ENCODE measurements at places on chromosomes 1 and 21. TPM values are rescaled to one million over a fixed set of nuclear protein-coding genes. Genes with fewer than 3 reads are reported as not detected.

DNA sequence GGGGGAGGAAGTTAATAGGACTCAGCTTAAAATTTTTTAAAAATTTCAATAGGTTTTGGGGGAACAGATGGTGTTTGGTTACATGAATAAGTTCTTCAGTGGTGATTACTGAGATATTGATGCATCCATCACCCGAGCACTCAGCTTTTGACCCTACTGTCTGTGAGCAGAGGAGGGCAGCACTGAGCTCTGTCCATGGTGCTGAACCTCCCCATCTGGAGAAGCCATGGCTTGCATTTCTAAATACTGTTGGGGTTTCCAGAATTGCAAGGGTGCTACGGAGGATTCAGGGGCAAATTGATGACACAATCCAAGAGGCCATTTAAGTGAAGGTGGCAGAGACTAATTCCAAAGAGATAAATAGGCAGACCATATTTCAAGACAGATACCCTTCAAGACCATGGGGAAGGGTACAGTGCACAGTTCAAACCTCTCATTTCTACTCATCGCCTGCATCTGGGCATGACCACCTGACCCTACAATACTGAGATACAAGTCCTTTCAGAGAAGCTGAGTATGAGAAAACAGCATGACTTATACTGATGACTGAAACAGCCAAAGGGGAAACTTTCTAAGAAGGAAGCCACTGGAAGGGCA is 17.2 kb downstream of the SYT2 start:
- no peaks in the 10 kb centered on the region for H3K36me3 ChIP-seq
- peaks cover 12% of the 10 kb centered on the region for H3K27me3 ChIP-seq
- no peaks in the 10 kb centered on the region for H3K4me1 ChIP-seq
- no peak overlapping the region for H3K4me3 ChIP-seq
- H3K27ac ChIP-seq, result no peak overlapping the region

GRCh38 chr1:23184212-23184934 is 15.7 kb upstream of the LUZP1 start:
- no peaks in the 10 kb centered on the region for H3K27me3 ChIP-seq
- DNase-seq, result peak; percentile 59
- H3K36me3 ChIP-seq, result no peaks in the 10 kb centered on the region
- peaks cover 2% of the 10 kb centered on the region for H3K4me1 ChIP-seq
- H3K27ac ChIP-seq, result no peak overlapping the region
- peak overlapping the region; percentile 20 for H3K4me3 ChIP-seq

DNA sequence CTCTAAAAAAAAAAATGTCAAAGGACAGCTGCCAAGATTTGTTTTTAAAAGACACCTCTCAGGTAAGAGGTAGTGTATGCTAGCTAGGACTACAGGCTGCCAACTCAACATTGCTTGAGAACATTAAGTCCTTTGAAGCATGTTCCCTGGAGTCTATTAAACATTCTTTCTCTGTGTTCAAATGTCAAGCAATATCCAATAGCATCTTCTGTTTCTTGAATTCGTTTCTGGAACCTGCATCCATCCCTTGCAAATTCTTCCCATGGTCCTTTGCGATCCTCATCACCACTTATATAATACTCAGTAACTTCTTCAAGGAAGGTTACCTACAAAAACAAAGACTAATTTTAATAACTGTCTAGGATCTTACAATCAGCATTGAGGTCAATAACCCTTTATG is 5.6 kb downstream of the PPP1R15B start:
- H3K36me3 ChIP-seq, result peaks cover 18% of the 10 kb centered on the region
- H3K27ac ChIP-seq, result no peak overlapping the region
- H3K27me3 ChIP-seq, result no peaks in the 10 kb centered on the region
- peaks cover 6% of the 10 kb centered on the region for H3K4me1 ChIP-seq
- no peak overlapping the region for H3K4me3 ChIP-seq

TSPAN1 gene
- total RNA-seq, result not detected

MAP10 gene
- 2.9 TPM for total RNA-seq

All from muscle of leg (tissue), 16 donors.